ENCODE measurements at places on chromosomes 16 and 17.

GRCh38 chr16:17773698-17774101 lies 302.9 kb upstream of the XYLT1 start:
- DNase-seq: no peak

GRCh38 chr17:53806473-53806872 lies 16.3 kb upstream of the KIF2B start:
- DNase-seq: no peak

- DNase-seq: no peak
Observed at GRCh38 chr17:82152114-82152513, 54.1 kb upstream of the FASN start.

DNA sequence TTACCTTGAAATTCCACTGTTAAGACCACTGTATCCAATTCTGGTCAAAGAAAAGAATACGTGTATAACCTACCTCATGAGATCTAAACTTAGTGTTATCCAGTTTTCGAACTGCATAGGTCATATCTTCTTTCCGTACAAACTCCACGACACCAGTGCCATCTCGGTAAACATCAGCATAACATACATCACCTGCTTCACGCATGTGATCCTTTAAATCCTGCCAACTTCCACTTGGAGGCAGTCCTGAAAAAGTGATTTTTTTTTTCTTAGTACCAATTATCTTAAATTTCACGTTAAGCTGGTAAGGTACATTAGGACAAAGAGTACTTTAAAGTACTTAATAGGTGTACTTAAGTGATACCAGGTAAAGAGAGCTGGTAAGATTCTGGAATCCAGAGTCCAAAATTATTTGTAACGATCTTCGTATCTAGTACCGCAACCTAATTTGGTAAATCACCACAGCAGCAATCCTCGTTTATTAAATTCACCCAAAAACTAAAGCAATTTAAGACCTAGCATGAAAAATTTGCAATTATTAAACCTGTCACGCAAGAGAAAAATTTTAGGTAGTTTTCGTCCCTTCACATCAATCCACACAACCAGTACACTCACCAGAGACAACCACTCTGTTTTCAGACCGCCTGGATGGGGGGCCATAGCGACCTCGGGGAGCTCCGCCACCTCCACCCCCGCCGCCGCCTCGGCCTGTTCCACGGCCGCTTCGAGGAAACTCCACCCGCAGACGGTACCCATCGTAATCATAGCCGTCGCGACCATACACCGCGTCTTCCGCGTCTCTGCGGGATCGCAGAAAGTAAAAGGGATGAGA lies 1.1 kb downstream of the SRSF1 start:
- no peak for DNase-seq

GRCh38 chr16:2819179-2819938 lies 2.3 kb downstream of the PRSS21 start:
- no peak for DNase-seq

- peak; percentile 67 for DNase-seq
Observed at GRCh38 chr16:12009462-12009861, 32.9 kb downstream of the SNX29 start.

DNA sequence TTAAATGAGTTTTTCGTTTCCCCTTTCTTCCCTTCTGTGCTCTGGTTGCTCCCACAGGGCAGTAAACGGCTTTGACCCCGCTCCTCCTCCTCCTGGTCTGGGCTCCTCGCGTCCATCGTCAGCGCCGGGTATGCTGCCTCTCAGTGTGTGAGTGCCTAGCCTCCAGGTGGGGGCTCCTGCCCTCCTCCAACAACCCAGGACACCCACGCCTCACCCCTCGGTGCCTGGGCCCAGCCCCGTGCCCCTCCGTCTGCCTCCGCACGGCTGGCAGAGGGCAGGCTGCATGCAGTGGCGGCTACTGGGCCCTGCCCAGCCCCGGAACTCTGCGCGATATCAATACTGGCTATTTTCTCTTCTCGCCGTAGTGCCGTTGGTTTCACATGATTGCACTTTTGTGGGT lies 31.2 kb downstream of the NDEL1 start:
- DNase-seq: no peak

DNA sequence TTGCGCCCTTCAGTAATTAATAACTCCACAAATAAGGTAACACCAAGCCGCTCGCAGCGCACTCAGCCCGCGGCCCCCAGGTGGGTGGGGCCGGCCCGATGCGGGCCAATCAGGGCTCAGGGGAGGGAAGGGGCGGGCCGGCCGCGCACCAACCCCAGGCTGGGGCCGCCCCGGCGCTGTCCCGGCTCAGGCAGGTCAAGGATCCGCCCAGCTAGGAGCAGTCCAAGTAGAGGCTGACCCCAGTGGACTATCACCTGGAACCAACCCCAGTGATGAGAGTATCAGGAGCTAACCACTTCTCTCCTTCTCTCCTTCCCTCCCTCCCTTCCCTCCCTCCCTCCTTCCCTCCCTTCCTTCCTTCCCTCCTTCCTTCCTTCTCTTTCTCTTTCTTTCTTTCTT lies 110.8 kb downstream of the C16orf78 start:
- peak; percentile 41 for DNase-seq

DNA sequence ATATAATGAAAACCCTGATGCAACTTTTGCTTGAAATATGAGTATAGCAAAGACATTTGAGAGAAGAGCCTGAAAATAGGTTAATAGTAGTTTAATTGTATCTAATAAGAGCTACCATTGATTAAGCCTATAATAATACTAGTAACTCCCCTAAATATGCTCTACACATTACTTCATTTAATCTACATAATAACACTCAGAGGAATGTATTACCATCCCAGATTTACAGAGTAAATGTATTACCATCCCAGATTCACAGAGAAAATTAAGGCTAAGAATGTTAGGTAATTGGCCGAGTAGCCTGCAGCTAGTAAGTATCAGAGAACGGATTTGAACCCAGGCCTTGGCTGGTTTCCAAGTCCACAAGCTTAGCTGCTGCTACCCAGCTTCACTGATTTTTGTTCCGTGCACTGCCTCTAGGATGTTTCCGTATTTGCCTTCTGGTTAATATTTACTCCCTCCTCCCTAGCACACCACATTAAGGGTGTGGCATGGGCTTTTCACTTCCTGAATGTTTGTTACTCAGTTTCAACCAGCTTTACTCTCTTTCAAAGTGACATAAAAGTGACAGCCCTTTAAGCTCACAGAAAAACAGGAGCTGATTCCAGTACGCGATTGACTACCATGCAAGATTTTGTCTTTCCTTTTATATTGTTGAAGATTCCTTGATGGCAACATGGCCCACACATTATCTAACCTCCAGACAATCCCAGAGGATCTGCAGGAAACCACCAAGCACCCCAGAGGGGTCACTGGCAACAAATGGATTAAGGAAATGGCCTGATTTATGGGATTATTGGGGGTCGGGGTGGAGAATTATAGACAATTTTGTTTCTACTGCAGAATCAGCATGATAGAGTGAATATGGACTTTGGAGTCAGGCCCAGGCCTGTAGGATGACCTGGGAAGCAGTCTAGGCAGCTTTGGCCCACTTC lies 26.7 kb upstream of the TOX3 start:
- DNase-seq: no peak

- peak; percentile 83 for DNase-seq
Observed at GRCh38 chr17:42428141-42428944, 5.3 kb upstream of the CAVIN1 start.

- no peak for DNase-seq
Observed at GRCh38 chr17:54124456-54124855, 301.7 kb downstream of the KIF2B start.

Measured in midbrain (tissue), 1 donor.